ENCODE measurements at places on chromosomes 4 and X.
A peak's percentile ranks its signal among the peaks of the same experiment; 100 is the strongest.

- no peaks in the 10 kb centered on the region for H3K27me3 ChIP-seq
- peaks cover 71% of the 10 kb centered on the region for H3K4me1 ChIP-seq
- no peak for DNase-seq
- H3K4me3 ChIP-seq, result peak overlapping the region; percentile 34
Measured at GRCh38 chrX:136750364-136750763, 30.4 kb downstream of the ARHGEF6 start.

DNA sequence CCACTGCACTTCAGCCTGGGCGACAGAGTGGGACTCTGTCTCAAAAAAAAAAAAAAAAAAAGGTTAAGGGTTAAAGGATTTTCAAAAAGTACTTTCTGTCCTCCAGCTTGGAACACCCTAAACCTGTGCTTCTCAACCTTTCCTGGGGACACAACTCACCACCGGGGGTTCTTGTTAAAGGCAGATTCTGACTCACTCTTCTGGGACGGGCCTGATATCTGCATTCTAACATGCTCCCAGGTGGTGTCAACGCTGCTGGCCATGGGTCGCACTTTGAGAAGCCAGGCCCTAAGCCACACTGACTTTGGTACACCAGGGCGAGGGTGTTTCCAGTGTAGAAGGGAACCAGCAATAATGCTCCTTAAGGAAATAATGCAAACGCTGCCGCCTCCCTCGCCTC is 46.1 kb downstream of the AFAP1 start:
- H3K27me3 ChIP-seq, result no peaks in the 10 kb centered on the region
- peaks cover 2% of the 10 kb centered on the region for H3K36me3 ChIP-seq
- H3K27ac ChIP-seq, result no peak overlapping the region
- H3K4me3 ChIP-seq, result no peak overlapping the region

DNA sequence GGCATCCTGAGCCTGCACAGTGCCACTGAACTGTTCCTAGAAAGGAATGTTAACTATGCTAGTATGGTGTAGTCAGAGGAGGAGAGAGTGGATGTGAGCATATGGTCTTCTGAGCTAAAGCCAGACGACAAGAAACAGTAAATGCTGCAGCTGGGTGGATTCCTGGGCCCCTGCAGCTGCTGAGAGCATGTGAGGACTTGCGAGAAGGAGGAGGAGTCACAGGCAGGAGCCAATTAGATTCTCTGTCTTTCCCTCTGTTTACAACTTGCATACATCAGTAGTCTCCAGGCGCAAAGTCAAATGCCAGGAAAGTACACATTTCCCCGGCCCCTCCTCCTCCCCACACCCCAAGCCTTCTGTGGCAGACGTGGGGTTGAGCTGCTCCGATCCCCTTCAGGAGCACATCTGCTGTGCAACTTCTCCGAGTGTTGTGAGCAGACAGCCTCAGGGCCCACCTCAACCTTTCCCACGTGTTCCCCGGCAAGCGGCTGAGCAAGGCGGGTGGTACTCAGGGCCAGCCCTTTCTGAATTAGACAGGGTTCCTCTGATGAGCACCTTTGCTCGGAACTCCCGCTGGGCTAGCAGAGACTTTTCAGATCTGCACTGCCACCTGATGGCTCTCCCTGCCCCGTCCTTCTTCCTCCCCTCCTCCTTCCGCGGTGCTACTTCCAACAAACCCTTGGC is 108.7 kb upstream of the ATP6AP2 start:
- peak; percentile 3 for DNase-seq
- peaks cover 11% of the 10 kb centered on the region for H3K27me3 ChIP-seq
- H3K4me3 ChIP-seq, result peak overlapping the region; percentile 55
- H3K27ac ChIP-seq, result no peak overlapping the region

- DNase-seq, result no peak
- H3K4me1 ChIP-seq, result no peaks in the 10 kb centered on the region
- no peak overlapping the region for H3K27ac ChIP-seq
- no peaks in the 10 kb centered on the region for H3K36me3 ChIP-seq
Measured at GRCh38 chr4:30265716-30266115, 454.5 kb upstream of the PCDH7 start.

DNA sequence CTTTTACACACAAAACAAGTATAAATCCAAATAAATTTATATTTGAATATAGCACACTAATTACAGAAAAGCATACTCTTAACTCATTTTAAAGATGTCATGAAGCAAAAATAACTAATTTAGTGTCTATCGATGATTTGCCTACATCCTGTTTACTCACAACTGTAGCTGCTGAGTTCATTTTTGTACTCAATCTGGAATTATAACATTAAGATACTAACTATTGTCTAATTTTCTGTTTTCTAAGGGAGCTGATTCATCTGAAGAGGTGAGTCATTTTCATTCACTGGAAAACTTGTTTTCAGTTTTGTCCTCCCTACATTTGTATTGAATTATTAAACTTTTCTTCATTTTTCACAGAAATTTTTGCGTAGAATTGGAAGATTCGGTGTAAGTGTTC is 3.7 kb downstream of the STATH start:
- no peaks in the 10 kb centered on the region for H3K36me3 ChIP-seq
- peaks cover 6% of the 10 kb centered on the region for H3K4me1 ChIP-seq
- H3K4me3 ChIP-seq, result no peak overlapping the region
- DNase-seq, result no peak

DNA sequence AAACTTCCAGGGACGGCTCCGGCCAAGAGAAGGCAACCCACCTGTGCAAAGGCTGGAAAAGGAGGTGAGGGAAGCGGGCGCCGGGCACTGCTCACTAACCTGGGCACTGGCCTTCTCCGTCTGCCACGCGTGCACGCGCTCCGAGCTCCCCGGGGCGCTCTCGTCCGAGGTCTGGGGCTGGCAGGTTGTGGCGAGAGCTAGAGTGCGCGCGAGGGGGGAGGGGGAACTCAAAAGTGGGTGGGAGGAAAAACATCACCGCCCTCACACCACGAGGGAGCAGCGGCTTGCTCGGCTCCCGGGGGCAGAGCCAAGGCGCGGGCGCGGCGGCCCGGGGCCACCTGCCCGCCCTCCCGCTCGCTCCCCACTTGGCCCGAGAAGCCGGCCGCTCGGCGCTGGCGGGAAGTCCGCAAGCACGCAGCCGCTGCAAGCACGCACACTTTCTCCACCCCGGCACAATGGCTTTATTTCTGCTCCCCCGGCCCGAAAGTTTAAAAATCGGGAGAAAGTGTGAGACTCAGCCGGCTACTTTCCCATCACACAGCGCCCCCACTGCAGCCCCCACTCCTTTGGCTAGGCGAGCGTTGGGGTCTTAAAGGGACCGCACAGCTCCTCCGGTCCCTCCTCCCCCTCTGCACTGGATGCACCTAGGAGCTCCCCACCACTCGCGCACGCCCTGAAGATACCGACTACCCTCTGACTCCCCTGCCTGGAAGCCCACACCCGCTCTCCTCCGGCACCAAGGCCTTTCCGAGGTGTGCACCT is at the start of gene CHRDL1:
Gene CHRDL1, minus strand, starts transcription at position 173 of the 762 bp plus-strand sequence. CDS start 3,636 bp downstream, outside the sequence.
- no peaks in the 10 kb centered on the region for H3K4me1 ChIP-seq
- no peak within 1 kb of the TSS for H3K27ac ChIP-seq
- peaks cover 17% of the 10 kb centered on the region for H3K27me3 ChIP-seq
- H3K36me3 ChIP-seq, result no peaks in the 10 kb centered on the region

DNA sequence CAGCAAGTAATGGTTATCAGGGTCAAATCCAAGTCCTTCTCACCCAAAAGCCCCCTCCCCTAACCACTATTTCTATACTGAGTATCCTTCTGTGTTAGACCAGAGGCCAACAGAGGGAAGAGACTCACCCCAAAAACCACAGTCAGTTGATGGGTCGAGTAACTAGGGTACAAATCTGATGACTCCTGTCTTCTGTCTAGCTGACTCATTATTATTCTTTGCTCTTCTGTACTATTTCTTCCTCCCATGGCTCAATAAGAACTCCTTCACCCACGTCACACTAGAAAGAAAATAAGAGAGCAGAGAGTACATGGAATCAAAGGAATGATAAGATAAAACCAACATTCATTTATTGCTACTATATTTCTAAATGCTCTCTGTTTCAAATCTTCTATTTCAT is 2.0 kb downstream of the RAB40A start:
- H3K36me3 ChIP-seq, result no peaks in the 10 kb centered on the region
- no peaks in the 10 kb centered on the region for H3K4me1 ChIP-seq

- peaks cover 20% of the 10 kb centered on the region for H3K27me3 ChIP-seq
- no peaks in the 10 kb centered on the region for H3K4me1 ChIP-seq
- no peaks in the 10 kb centered on the region for H3K36me3 ChIP-seq
- H3K27ac ChIP-seq, result no peak overlapping the region
Measured at GRCh38 chr4:184196730-184197385, 20.8 kb downstream of the ENPP6 start.

GRCh38 chr4:151169223-151169622 is 69.8 kb downstream of the RPS3A start:
- H3K4me1 ChIP-seq, result no peaks in the 10 kb centered on the region
- H3K4me3 ChIP-seq, result no peak overlapping the region
- H3K27ac ChIP-seq, result no peak overlapping the region
- DNase-seq, result no peak

- H3K4me3 ChIP-seq, result no peak overlapping the region
- H3K27ac ChIP-seq, result no peak overlapping the region
- H3K36me3 ChIP-seq, result no peaks in the 10 kb centered on the region
Measured at GRCh38 chr4:6378493-6379445, 93.6 kb downstream of the PPP2R2C start.

DNA sequence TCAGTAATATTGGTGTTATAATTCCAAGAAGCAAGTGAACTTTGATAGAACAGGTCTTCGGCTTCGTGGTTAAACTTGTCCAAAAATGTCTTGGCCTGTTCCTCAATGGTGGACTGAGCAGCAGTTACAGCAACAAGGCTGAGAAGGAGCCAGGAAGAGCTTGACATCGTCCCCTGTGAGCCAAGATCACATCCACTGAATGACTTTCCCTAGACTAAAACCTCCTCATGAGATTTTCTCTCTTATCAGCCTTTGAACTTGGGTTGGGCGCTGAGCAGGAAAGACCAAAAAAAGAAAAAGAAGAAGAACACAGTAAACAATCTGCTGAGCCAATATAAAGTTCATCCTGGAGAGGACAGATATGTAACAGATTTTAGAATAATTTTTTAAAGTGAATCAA is at the start of gene ACE2:
Gene ACE2, minus strand, starts transcription at position 216 of the 400 bp plus-strand sequence. Its CDS starts 49 bp downstream, at position 167.
- H3K36me3 ChIP-seq, result no peaks in the 10 kb centered on the region
- no peaks in the 10 kb centered on the region for H3K4me1 ChIP-seq
- H3K27ac ChIP-seq, result no peak within 1 kb of the TSS
- H3K4me3 ChIP-seq, result no peak within 1 kb of the TSS

Data from T-helper 2 cell treated with Interferon-gamma antibody and Interleukin-4, amounts not matched to agents 5 μg/mL and 100 μg/mL, for 36 hours (primary cell).